IPS-NIHi11 (cell line): ENCODE measurements at places on chromosomes 1 and 21.

DNA sequence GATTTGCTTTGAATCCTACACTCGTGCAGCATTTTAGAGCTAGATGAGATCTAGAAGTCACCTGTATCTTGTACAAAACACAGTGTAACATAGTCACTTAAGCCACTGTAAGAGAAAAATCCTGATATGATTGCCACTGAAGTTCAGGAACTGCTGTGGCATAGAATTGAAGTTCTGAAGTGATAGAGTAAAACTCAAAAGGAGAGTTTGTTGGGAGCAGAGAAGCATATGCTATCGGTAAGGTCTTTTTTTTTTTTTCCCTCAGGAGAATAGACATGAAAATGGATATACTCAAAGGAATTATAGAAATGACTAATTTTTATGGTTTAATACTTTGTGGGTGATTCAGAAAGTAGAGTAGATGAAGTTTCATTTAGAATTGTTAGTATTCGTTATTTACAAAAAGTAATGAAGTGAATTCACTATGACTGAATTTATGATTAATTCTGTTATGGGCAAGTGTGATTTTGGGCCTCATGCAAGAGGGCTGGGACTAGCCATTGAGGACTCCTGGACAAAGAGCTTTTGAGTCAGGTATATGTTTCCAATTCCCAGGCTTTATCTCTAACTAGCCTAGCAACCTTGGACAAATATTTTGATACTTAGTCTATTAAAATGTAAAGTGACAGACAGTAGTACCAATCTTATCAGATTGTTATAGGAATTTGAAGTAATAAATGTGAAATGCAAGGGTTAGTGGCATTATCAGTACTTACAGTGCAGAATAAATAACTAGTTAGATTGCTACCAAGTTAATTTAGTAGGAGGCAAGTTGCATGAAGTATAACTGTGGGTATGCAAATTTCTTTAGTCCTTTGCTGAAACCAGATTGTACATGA, 3.1 kb downstream of the KCTD3 start:
- no peak for DNase-seq

- no peak for DNase-seq
Observed at GRCh38 chr1:60857851-60858250, 224.5 kb upstream of the NFIA start.

DNA sequence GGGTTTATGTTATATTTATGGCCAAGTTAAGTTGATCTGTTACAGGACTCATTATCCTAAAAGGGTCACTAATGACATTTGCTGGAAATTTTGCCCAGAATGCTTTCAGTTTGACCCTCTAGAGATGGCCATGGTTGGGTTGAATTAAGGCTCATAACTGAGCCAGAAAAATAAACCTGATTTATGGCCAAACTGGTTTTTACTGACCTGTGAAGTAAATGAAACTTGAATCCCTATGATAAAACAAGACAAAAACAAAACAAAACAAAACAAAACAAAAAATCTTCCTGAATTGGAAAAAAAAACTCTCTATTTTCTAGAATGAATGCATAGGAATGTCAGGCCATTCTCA, 72.5 kb upstream of the CLDN14 start:
- DNase-seq: no peak

GRCh38 chr1:100423832-100424337, 71.6 kb downstream of the CDC14A start:
- no peak for DNase-seq

DNA sequence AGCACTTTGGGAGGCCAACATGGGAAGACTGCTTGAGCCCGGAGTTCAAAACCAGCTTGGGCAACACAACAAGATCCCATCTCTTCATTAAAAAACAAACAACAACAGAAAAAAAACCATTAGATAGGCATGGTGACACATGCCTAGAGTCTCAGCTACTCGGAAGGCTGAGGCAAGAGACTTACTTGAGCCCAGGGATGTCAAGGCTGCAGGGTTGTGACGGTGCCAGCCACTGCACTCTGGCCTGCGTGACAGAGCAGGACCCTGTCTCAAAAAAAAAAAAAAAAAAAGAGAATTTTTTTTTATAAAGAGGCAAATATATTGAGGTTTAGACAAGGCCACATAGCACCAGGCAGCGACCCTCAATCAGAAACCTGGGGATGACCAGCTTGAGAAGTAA, 62.7 kb downstream of the HSF2BP start:
- no peak for DNase-seq

DNA sequence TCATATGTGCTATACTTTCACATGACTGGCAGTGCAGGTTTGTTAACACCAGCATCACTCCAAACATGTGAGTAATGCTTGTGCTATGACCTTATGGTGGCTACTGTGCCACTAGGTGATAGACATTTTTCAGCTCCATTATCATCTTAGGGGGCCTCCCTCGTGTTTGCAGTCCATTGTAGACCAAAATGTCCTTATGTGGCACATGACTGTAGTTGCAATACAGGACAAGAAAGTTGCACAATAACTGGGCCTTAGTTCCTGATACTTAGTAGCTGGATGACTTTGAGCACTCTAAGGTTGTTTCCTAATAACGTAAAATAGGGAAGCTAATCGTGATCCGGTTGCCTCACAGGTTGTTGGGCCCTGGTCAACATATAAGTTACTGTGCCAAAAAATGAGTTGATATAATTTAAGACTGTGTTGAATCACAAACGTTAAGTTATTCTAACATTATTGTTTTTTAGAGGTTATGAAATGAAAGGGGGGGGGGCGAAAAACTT, 511 bp upstream of the SNX27 start:
- no peak for DNase-seq

- DNase-seq: no peak
Observed at GRCh38 chr21:43643193-43643592, 16.1 kb downstream of the HSF2BP start.

- DNase-seq: no peak
Observed at GRCh38 chr1:55127827-55128343, 87.3 kb downstream of the USP24 start.

DNA sequence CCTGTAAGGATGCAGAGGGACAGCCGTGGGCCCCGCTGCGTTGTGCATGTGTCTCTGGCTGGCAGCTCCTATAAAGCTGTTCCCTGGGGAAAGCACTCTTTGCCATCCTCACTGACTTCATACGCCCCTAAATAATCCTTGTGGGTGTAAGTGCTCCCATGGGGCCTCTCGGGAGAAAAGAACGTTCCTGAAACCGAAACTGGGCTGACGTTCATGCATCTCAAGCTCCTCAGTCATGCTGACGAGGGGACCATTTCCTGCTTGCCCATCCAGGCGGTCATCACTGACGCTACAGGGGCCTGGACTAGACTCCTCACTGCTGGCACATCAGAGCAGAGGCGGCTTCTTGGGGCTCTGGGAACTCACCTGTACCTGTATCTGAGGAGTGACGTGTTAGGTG, 73.1 kb upstream of the USP24 start:
- no peak for DNase-seq

- DNase-seq: no peak
Observed at GRCh38 chr1:40034869-40035268, 5.7 kb upstream of the CAP1 start.

GRCh38 chr1:42835422-42835821, 11.0 kb upstream of the ZNF691 start:
- no peak for DNase-seq

- DNase-seq: no peak
Observed at GRCh38 chr1:164685266-164686035, 126.5 kb downstream of the PBX1 start.
